ENCODE measurements at places on chromosomes 1 and 21.

- no peak for DNase-seq
These were observed 6.6 kb downstream of the SCAF4 start for GRCh38 chr21:31725202-31725839.

DNA sequence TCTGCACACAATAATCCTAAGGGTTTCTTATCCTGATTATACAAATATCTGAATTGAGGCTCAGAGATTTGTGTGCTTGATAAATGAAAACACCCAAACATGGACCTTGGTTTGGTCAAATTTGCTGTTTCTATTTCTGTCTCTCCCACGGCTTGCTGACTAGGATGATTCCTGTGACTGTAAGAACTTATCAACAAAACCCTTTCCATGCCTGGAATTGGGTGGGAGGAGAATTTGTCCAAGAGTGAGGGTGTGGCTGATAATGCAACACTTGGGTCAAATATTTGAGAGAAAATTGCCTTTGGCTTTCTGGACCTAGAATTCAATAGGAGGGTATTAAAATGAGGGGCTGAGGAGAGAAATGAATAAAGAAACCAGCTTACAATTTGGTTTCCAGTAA is 48.0 kb downstream of the RHBG start:
- DNase-seq: no peak

DNA sequence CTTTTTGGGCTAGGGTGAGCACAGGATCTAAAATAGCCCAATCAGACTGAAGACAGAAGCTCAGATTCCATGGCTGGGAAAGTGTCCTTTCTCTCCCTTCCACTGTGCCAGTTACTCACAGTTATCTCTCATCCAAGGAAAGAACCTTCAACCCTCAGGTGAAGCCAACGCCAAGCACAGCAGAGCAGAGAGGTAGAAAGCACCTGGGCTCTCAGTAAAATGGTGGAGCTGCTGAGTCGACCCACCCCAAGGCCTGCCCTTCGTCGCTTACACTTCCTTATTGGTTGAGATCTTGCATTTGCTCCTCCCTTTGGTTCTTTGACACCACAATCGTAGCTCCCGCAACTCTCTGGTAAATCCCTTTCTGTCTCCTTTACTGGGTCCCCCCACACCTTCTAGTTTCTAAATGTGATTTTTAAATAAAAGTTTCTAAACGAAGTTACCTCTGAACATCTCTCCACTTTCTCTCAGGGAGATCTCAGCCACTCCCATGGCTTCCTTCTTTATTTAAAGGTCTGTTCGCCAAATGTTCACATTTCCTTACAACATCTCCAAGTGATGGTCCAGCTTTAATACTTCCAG is 27.5 kb upstream of the SLC30A1 start:
- DNase-seq: no peak

GRCh38 chr1:185314411-185314810 is 2.6 kb downstream of the IVNS1ABP start:
- DNase-seq: no peak

DNA sequence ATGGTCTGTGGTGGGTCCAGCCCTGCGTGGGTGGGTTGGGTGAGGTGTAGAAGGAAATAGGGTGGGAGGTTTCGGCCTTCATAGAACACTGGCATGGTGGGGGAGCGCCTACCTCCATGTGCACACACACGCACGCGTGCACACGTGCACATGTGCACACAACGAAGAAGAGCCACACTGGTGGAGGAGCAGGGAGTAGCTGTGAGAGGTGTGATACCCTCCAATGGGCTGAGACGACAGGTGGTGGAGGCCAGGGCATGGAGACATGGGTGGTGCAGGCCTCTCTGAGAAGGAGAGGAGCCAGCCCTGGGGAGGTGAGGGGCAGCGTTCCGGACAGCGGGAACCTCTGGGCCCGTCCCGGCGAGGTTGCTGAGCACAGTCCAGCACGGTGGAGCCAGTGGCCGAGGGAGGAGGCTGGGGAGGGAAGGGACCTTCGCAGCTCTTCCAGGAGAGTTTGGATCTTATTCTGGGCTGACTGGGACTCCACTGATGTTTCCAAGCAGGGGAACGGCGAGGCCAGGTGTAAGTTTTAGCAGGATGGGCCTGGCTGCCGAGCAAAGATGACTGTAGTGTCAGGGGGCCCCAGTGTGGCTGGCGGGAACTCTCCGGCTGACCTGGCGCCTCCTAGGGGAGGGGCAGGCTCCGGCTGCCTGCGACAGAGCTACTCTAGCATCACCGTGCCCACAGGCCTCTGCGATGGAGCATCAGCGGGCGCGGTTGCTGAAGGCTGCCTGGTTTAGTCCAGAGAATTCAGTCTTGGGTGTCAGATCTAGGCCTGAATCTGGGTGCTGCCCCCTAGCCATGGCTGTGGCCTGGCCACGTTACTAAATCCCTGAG is 107.2 kb downstream of the ARHGEF10L start:
- no peak for DNase-seq

GRCh38 chr1:175211656-175212055 is 19.1 kb upstream of the KIAA0040 start:
- DNase-seq: no peak

DNA sequence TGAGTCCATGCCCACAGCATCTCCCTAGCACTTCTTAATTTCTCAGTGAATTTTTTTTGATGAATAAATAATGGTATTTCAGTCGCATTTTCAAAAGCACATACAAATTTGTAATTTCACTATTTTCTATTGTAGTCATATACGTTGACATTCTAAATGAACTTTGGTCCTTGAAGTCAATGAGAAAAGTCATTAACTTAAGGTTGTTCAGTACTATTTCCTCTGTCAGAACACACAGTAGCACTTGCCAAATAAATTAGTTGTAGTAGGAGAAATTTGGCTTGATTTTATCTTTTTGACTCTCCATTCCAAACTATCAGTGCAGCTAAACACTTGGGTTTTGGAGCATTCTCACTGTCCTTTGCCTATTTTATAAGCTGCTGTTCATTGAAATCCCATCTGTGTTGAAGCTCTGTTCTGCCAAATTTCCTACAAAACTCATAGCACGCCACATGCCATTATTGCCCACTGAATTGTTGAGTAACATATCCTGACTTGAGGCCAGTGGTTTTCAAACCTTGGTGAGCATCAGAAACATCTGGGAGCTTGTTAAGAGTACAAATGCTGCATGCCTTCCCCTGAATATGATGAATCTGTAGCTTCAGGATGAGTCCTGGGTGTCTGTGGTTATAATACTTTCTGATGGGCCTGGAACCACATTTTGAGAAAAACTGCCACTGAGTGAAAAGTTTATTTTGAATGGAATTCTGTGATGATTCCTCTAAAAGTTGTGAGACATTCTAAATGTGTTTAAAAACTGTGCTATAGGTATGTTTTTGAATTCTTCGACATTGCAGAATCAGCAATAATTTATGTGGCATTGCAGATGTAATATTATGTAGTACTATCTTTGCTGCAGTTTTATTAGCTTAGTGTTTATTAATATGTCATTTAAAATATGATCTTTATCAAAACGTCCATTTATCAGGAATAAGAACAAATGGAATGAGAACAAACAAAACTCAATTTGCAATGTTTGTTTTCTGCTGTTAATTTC is 78.9 kb downstream of the DNM3 start:
- no peak for DNase-seq
